Progenitor cell of endocrine pancreas (in vitro differentiated cells): ENCODE measurements at places on chromosomes 1 and 21. TPM values are rescaled to one million over a fixed set of nuclear protein-coding genes. Genes with fewer than 3 reads are reported as not detected.

GRCh38 chr1:112369392-112370285, 26.4 kb upstream of the CTTNBP2NL start:
- peak; percentile 88 for DNase-seq

DNA sequence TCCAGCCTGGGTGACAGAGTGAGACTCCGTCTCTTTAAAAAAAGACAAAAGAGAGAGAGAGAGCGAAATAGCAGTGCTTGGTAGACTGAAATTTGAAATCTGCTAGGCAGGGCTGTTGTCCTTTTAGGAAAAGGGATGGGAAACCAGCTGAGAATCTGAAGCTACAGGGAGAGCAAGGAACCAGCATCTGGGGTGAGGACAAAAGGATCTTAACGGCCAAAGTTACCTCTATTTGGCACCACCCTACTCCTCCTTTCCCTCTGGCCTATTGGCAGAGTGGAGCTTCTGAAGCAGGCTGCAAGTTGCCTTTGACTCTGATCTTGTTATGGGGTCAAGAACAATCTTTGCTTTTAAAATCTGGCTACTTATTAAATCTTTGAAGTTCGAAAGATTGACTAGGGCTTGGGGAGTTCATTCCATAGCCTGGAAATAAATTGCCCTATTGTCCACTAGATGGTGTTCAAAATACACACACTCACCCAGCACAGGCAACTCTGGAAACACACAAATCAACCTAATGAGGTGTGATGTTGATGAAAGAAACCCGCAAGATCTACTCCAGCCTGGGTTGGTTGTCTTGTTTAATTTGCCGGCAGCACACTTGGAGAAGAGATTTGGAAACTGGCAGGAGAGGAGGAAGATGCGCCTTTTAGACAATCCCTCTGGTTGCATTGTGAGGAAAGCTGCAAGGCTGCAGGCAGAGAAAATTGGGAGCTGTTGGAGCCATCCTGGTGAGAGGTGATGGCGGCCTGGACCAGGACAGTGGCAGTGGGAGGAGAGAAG, 16.5 kb upstream of the PARP1 start:
- DNase-seq: no peak

DNA sequence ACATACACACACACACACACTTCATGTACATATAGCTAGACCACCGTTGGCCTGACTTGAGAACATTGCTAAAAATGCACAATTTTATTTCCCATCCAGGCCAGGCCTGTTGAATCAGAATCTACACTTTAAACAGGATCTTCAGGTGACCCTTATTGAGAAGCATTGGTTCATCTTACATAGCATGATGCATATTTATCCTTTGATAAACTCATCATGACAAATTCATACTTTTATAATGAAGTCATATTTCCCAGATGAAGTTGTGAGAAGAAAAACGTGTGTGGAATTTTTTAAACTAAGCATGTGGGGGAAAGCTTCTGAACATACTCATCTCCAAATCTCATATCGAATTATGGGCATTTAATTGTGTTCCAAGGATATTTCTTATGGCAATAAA, 877.7 kb downstream of the MRPL39 start:
- no peak for DNase-seq

DNA sequence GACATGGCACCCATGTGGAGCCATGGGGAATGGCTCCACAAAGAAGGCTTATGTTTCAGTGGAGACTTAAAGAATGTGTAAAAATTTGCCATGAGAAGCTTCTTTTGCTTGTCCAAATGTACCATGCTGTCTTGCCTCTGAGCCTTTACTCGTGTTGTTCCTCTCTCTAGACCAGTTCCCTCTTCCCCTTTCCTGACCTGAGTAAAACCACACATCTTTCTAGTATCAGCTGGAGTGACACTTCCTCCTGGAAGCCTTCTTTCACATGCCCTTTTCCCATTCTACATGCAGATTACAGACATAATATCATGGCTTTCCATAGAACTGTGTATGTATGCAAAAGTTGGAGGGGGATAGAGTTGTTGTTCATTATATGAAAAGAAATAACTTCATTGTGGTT, 13.6 kb upstream of the GPX7 start:
- no peak for DNase-seq

- no peak for DNase-seq
These were observed 26.4 kb downstream of the ZNF697 start for GRCh38 chr1:119621705-119622104.

DNA sequence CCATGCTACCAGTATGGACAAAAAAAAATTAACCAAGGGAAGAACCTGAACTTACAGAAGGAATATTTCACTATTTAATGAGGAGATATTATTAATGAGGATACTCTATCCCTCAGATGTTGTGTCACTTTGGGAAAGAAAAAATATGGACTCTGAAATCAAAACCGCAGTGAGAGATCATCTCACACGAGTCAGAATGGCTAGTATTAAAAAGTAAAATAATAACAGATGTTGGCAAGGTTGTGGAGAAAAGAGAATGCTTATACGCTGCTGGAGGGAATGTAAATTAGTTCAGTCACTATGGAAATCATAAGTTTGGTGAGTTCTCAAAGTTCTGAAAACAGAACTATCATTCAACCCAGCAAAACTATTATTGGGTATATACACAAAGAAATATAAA, 30.9 kb downstream of the TNFSF4 start:
- no peak for DNase-seq

DNA sequence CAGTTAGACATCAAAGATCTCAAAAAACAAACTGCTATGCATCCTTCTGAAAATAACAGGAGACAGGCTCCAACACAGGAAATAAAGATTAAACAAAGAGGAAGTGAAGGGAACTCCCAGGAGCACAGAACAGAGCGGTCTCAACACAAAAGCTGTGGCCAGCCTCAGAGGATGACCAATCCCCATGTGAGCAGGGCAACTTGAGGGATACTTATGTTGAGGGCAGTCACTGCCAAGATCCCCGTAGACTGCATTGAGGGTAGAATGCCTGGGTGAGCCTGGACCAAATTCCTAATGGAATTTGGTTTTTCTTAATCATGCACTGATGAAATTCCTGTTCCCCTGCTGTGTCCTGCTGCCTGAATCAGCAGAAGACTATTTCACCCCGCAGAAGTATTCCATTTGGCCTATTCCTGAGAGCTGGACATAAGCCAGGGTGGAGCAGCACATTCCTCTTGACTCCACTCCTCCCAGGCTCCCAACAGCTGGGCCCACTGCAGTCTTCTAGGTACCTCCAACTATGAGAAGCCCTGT, 49.0 kb downstream of the JAK1 start:
- DNase-seq: no peak

GRCh38 chr1:197029749-197030148, 37.3 kb downstream of the F13B start:
- DNase-seq: no peak

DNA sequence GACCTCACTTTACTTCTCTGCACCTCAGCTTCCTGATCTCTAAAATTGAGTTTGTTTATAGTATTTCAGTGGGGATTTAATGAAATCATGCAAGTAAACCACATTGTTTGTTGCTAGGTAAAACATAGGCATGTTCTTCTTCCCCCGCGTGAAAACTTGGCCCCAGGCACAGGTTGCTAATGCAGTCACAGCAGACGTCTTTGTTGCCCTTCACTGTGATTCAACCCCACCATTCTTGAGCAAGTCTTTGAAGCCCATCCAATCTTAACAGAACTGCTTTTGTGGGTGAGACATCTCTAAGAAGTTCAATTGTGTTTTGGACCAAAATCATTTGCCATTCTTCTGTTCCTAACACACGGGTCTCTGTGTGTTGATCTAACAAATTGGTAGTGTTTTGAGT, 185.5 kb downstream of the ZNF281 start:
- DNase-seq: no peak

CFHR4 gene
- total RNA-seq: not detected in 2 replicates

- no peak for DNase-seq
These were observed 20.0 kb upstream of the ALDH4A1 start for GRCh38 chr1:18922319-18922726.

DNA sequence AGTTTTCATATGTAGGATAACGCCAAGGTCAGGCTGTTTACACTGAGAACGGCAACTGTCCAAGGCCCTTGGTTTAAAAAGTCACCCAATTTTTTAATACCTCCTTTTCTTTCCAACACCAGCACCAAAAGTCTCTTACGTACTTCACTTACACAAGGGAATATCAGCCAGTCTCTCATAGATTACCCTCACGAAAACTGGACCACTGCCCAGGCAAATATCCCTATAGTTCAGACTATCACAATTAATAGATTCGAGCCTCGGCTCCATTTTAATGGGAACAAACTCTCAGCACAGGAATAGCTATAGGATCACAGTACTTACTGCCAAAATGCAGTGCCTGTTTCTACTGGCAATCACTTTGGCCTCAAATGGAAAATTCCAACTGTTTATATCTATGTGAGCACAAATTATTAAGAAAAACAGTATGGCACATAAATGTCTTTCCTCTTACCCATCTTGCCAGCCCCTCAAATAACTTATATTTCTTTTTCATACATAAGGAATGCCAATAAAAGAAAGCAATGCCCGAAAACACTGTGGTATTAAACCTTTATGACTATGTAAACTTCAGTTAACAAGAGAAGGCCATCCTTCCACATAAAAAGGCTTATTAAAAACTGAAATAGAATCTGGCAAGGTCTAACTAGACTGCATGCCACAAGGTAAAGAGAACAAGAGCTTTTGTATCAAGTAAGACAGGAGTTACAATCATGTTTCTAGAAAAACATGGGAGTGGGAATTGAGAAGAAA, 97.8 kb downstream of the SLC45A1 start:
- no peak for DNase-seq

DNA sequence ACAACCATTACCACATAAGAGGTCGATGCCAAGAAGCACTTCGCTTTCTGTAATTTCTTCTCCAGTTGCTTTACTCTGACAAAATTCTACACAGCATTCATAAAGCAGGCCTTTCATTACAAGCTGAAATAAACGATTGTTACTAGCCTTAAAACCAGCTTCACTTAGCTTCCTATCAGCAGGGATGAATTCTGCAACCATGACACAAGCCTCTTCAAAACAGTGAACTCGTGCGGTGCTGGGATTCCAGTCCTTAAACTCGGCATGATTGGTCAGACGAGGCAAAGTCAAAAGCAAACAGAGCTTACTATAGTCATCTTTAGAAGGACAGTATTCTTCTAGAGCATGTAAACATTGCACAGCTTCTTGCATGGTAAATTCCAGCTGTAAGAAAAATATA, 30.6 kb downstream of the WDR47 start:
- no peak for DNase-seq

HAO2 gene
- total RNA-seq: not detected in 2 replicates

- no peak for DNase-seq
These were observed 43.3 kb upstream of the FCRL4 start for GRCh38 chr1:157641177-157641576.

DNA sequence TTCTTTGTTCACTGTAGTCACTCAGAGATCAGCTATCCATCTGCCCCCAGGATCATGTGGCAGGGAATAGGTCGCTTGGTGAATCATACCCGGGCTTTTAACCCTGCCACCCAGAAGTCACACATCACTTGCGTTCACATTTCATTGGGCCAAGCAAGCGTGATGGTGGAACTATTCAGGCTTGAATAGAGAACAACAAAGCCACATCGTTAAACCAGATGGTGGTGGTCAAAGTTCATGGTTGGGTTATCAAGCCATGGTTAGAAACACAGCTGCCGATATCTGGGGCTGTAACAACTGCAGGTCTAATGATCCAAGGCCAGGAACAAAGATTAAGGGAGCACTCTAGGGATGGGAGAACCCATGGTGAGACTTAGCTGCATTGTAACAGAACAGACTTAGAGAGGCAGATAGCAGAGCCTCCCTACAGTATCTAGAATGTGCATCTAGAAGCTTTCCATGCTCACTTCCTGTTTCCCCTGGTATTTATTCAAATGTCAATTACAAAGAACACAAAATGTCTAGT, 40.0 kb upstream of the PTPRC start:
- DNase-seq: no peak

DNA sequence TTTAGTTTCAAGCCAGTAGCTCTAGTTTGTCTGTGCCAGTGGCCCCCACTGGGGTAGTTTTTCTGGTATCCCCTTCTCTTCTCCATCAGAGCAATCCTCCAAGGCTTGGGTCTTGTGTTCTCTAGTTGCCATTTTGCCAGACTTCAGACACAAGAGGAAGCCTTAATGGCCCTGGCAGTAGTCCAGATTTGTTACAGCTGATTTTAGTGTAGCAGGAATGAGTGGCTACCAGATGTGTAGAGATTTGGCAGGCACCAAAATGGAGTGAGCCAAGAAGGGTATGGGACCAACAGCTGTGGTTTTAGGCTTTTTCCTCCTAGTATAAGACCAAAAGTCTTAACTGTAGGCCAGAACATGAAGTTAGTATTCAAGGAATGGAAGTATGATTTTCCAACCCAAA, 56.8 kb downstream of the ACP6 start:
- no peak for DNase-seq

SPRR4 gene
- not detected in 2 replicates for total RNA-seq

GRCh38 chr1:59670662-59671061, 144.1 kb upstream of the HOOK1 start:
- DNase-seq: no peak

GJA4 gene
- total RNA-seq: 42.2 and 48.0 TPM in 2 replicates

GRCh38 chr1:23927097-23927496, 13.9 kb upstream of the CNR2 start:
- DNase-seq: no peak

GRCh38 chr1:41444246-41444645, 40.2 kb downstream of the EDN2 start:
- no peak for DNase-seq

- DNase-seq: no peak
These were observed 20.2 kb upstream of the KCNAB2 start for GRCh38 chr1:6025269-6026094.

DNA sequence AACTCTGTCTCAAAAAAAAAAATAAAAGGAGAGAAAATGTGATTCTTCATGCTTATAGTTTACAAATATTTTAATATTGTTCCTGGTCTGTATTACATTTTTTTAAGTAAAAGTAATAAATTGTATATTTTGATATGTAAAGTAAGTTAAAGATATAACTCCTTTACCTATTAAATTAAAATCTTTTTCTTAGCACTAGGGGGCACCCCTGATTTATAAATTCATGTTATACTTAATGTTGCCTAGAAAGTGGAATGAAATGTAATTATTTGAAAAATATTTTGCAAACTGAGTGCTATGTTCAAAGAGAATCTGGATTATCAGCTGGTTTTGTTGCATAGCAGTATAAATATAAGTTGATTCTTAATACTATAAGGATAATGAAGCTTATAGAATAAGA, 49.2 kb downstream of the RALGPS2 start:
- no peak for DNase-seq

PRUNE1 gene
- total RNA-seq: 23.8 and 24.4 TPM in 2 replicates

GRCh38 chr1:165490175-165490574, 45.2 kb upstream of the RXRG start:
- no peak for DNase-seq

MRPS14 gene
- total RNA-seq: 27.5 and 29.8 TPM in 2 replicates

- no peak for DNase-seq
These were observed 23.0 kb upstream of the LRRC8C start for GRCh38 chr1:89609781-89610456.

DNA sequence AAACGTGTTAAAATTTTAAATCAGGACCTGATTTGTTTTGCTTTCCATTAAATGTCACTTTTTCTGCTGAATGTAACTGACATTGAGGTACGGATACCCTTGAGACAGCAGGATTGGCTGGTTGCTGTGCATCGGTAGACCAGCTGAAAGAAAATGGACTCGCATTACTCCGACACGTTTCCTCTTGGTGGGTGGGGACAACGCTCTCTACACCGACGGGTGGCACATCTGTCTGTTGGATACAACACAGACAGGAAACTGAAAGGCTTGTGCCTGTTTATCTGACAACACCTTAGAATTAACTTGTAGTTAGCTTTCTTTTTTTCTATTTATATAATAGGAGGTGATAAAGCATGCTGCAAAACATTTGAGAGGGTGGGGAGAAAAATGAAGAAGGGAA, 19.4 kb downstream of the PRPF38A start:
- DNase-seq: no peak

RGSL1 gene
- total RNA-seq: not detected in 2 replicates
